ENCODE measurements at places on chromosomes 6 and 20. TPM values are rescaled to one million over a fixed set of nuclear protein-coding genes. Genes with fewer than 3 reads are reported as not detected.

The FNDC1 gene
- 10.1 TPM for total RNA-seq

GRCh38 chr6:31805939-31806469, 762 bp downstream of the LSM2 start:
- H3K27ac ChIP-seq, result peak overlapping the region; percentile 98
- no peaks in the 10 kb centered on the region for H3K4me1 ChIP-seq
- no peak for DNase-seq
- H3K27me3 ChIP-seq, result no peaks in the 10 kb centered on the region
- peak overlapping the region; percentile 92 for H3K4me3 ChIP-seq

The SLC17A4 gene
- 0.98 TPM for total RNA-seq

GRCh38 chr20:48578397-48579098, 249.3 kb downstream of the PREX1 start:
- peaks cover 14% of the 10 kb centered on the region for H3K27me3 ChIP-seq
- H3K27ac ChIP-seq, result no peak overlapping the region
- DNase-seq, result peak; percentile 10
- no peak overlapping the region for H3K4me3 ChIP-seq
- H3K36me3 ChIP-seq, result no peaks in the 10 kb centered on the region
- no peaks in the 10 kb centered on the region for H3K4me1 ChIP-seq

The FAM209B gene
- not detected for total RNA-seq
